ENCODE measurements at places on chromosomes 6 and 20. TPM values are rescaled to one million over a fixed set of nuclear protein-coding genes. Genes with fewer than 3 reads are reported as not detected.

GRCh38 chr6:138393871-138394783 lies 9.9 kb upstream of the HEBP2 start:
- DNase-seq: no peak

ADGRF5 gene
- 8.0 TPM for total RNA-seq

DNA sequence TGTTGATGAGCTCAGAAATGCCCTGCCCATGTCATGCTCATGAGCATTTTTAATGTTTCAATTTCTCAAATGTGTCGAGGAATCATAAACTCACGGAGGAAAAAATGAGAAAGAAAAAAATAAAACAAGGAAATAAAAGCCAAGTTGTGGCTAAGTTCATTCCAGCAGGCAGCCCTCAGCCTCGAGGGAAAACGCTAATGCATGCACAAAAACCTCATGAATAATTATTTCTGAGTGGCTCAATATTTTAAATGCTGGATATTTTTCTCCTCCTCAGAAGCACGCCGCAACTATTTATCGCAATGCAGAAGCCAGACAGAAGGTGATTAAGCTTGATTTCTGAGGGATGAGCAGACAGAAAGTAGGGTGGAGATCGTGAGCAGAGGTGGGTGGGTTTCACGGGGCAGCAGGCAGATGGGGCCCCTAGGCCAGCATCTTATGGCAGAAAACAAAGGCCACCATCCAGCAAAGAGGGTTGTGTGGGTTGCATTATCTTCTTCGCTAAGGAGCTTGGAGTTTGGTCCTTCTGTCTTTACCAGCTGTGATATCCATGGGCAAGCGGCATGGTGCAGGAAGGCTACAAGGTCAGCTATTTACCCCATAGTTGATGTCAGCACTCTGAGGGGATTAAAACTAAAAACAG lies 151.5 kb upstream of the LRFN2 start:
- no peak for DNase-seq

DNA sequence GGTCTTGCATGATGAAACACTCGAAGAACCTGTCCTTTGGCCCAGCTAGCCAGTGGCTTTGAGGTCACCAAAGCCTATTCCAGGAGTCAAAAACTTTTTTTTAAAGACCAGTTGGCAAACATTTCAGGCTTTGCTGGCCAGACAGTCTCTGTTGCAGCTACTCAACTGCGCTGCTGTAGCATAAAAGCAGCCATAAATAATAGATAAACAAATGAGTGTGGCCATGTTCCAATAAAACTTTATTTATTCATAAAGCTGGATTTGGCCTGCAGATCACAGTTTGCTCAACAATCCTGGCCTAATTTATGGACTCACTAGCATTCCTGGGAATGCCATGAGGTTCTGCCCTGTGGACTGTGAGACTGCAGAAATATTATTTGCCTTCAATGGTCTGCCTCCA lies 68.8 kb upstream of the LTV1 start:
- no peak for DNase-seq

- no peak for DNase-seq
Observed at GRCh38 chr6:21193790-21194475, 399.6 kb upstream of the SOX4 start.

DNA sequence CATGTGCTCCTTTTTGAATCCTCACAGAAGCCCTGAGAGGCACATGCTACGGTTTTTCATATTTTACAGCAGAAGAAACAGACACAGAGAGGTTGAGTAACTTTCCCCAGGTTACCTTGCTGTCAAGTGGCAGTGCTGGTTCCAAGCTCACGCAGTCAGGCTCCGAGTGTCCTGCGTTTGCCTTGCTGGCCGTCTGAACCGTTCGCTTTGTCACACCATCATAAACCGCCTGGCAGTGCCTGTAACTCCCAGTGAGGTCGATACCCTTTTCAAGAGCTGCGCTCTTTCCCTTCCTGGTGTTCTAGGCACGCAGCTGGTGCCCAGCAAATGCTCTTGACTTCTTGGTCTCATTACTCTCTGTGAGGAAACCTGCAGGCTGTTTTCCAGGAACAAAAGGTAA lies 31.3 kb upstream of the KCNG1 start:
- DNase-seq: no peak

GRCh38 chr6:78749326-78749725 lies 118.0 kb upstream of the IRAK1BP1 start:
- no peak for DNase-seq

GRCh38 chr6:70474751-70475150 lies 61.4 kb downstream of the FAM135A start:
- DNase-seq: no peak

GRCh38 chr20:49148601-49149000 lies 39.5 kb downstream of the STAU1 start:
- DNase-seq: no peak

GRCh38 chr6:16741112-16742016 lies 19.9 kb downstream of the ATXN1 start:
- DNase-seq: no peak

DNA sequence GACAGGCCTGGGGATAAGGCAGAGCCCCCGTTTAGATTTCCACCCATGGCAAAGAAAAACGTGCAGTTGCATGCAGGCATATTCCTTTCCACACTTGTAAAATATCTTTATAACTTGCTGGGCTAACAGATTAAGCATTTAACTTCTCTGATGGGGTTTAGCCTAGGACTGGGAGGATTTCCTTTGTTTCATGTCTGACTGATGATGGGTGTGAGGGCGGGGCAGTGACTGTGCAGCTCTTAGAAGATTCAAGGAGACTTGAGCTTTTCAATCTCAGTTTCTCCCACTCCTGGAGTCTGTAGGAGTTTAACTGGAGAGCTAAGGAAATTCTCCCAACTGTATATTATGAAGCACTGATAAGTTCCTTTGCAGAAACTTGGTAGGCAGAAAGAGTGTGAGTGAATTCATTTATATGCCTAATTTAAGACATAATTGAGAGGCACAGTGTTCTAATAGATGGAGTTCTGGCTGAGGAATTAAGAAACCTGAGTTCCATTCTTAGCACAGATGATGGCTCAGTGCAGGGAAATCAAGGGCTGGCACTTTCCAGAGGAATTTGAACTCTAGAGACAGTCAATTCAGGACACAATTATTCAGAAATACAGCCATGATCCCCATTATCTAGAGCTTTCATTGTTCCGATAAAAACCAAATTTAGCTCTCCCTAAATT lies 214.6 kb upstream of the CNR1 start:
- no peak for DNase-seq

GRCh38 chr6:5366941-5367340 lies 105.6 kb downstream of the FARS2 start:
- no peak for DNase-seq

GRCh38 chr20:46031701-46032254 lies 2.8 kb downstream of the SLC12A5 start:
- peak; percentile 91 for DNase-seq

DNA sequence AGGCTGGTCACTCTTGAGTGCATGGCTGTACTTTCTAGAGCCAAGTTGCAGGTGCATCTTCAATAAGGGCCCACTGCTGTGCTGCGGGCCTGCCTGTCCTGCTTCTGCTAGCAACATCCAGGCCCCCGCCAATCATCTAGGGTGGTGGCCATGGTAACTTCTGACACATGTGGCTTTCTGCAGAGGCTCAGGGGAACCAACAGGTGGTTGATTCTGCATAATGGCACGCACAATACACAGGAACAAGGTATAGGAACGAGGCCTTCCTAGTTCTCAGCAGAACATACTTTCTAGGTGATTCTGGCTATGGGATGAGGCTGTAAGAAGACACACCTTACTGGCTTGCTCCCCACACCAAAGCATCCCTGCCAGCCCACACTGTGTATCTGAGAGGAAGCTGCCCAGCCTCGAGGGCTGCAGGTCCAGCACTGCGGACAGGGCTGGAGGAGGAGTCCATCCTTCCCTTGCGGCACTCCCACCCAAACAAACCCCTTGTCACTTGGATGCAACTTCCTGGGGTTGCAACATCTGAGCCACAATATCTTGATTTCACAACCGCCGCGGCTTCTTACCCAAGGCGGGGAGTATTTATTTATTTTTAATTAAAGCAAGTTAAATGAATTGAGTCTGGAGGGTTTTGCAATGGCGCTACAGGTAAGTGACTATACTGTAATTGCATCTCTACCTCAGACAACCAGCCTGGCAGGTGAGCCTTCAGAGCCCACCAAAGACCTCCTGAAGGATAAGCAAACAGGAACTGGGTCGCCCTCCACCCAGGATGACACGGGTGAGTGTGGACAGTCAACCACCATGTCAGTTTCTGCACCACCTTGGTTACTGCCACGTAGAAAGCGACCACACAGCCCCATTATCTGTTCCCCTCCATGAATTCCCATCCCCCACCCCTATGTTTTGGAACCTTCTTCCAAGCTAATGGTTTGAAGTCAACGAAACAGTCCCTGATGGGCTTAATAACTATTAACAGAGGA lies 49.6 kb downstream of the SULF2 start:
- no peak for DNase-seq

BPI gene
- total RNA-seq: 0.27 TPM

DNA sequence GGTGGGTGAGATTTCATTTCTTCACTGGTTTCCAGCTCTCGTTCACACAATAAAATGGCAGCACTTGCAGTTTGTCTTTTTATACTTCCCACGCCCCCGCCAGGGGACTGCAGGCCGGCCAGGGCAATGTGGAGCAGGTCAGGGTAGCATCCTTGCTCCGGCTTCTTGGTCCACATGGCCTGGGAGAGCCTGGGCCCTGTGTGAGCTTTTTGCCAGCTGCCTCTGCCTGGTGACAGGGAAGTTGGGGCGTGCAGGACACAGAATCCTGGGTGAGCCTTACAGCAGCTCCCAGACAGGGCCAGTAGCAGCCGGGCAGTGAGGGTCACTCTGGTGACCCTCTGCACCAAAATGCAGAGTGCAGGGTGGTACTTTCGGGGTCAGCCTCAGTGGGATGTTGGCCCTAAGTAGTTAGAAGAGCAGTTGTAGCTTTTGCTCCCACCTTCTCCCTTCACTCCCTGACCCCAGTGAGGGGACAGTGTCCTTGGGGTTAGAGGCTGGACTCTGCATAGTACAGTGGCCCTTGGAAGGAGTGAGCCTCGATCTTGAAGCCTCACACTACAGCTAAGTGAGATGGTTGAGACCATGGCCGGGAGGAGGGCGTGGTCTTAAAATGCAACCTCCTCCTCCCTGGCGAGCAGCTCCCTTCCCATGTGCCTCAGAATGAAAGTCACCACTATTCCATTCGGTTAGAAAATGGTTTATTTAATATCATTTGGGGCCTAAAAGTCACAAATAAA lies 23.8 kb downstream of the PYGB start:
- no peak for DNase-seq

DNA sequence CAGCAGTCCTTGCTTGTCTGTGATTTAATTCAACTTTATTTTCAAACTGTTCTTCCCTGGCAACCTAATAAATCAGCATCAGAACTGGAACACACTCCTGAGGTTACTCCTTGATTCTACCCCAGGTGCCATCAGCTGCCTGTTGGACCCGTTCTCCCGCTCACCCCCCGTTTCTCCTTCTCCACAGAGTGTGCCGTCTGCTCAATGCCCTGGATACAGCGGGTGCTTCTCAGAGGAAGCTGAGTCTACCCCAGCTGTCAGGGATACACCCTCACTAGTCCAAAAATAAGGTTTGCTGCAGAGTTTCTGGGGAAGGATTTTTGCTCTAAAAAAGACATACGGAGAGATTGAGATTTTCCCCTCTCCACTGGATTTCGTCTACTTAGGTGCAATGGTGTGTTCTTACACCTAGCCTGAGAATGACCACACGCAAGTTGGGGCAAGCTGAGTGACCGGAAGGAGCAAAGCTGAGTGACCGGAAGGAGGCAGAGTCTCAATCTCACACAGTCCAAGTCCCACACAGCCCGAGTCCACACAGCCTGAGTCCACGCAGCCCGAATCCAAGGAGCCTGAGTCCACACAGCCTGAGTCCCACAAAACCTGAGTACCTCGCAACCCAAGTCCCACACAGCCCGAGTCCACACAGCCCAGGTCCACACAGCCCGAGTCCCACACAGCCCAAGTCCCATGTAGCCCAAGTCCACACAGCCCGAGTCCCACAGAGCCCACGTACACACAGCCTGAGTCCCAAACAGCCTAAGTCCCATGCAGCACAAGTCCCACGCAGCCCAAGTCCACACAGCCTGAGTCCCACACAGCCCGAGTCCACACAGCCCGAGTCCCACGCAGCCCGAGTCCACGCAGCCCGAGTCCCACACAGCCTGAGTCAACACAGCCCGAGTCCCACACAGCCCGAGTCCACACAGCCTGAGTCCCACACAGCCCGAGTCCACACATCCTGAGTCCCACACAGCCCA lies 58.6 kb upstream of the DACT2 start:
- no peak for DNase-seq

GRCh38 chr6:46505693-46506512 lies 14.7 kb upstream of the RCAN2 start:
- no peak for DNase-seq

PTPRT gene
- 21.1 TPM for total RNA-seq

DNA sequence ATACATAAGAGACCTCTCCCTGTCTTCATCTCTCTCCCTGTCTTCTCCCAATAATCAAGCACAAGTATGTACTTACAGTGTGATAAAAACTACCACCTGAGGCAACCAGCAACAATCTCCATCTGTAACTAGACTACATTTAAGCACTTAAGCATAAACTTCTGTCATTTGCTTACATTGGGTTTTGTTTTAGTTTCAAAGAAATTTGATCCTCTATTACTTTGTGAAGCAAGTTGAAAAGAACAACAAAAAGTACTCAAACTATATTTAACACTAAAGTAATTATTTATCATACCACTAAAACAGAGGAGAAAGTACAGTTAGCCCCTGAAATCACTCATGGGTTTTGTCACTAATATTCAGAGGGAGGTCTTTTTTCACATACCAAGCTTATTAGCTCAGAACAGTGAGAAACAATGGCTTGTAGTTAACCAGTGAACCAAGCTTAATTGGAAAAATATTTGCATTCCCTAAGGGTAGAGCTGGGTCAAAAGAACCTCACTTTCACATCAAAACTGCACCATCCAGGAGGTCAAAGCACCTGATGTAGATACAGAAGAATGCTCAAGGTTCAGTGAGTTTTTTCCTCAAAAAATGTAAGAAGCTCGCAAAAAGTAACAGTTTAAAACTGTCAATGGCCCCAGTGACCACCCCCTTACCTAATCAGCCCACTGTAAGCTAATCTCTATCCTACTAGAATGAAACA lies 34.1 kb downstream of the DCDC2 start:
- no peak for DNase-seq

GRCh38 chr6:124573953-124574352 lies 388.3 kb upstream of the RNF217 start:
- DNase-seq: no peak

DNA sequence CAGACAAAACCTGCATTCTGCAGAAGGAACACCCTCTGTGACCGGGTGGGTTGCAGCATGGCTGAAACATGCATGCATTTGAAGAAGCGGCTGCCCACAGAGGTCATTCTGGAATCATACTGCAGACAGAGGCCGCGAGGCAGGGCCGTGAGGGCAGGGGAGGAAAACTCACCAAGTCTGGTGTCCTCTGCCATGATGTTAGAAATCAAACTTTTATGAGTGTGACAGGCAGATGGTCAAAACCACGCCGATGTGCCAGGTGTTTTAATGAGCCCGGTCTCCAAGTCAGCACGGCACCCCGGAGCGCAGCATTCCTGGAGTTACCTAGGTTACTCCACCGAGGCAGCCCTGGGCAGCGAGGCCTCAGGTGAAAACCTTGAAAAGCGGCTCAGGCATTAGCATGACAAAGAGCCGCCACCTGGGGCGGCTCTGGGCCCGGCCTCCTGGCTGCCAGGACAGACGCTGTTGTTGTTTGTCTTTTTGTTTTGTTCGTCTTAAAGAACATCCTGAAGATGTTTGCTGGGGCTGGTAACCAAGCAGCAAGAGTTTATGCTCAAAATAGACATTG lies 255.6 kb downstream of the ERMARD start:
- no peak for DNase-seq

GRCh38 chr6:16595514-16596120 lies 165.6 kb downstream of the ATXN1 start:
- DNase-seq: no peak
